D341Med (cell line): ENCODE measurements at places on chromosomes 12 and 14.
A peak's percentile ranks its signal among the peaks of the same experiment; 100 is the strongest.

DNA sequence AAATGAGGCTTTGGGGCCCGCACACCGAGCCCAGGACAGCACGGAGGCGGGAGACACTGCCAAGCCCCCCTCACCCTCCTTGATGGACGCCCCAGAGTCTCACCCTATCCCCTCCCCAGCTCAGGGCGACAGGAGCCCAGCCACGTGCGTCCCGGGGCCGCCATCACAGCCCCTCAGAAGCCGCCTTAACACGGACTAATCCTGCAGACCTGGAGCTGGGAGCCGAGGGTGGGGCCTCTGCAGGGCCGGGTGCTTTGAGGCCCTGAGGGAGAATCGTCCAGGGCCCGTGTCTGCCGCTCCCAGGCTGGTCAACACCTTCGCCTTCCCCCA is 79.7 kb upstream of the FBRSL1 start:
- no peak for DNase-seq

- no peak for DNase-seq
Measured at GRCh38 chr14:102279688-102280348, 25.1 kb downstream of the MOK start.

GRCh38 chr12:55847603-55848291 is 5.0 kb upstream of the MMP19 start:
- DNase-seq = no peak

DNA sequence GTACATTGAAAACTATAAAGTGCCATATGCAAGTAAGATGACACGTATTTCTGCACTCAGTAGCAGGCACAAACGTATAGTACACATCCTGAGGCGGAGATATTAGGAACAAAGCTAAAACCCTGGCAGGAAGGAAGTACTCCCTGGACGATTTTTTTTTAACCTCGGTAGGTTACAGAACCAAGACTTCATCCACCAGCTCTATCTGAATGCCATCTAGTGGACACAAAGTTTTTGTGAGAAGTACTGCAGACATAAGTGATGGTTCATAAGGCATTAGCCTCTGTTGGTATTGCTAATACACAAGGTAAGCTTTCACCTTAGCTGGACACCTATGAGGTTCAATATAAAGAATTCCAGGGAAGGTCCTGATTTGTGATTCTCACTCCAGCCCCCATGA is 83.0 kb upstream of the CCDC196 start:
- DNase-seq = no peak

GRCh38 chr14:58752771-58753201 is 115.0 kb downstream of the DACT1 start:
- DNase-seq = no peak

DNA sequence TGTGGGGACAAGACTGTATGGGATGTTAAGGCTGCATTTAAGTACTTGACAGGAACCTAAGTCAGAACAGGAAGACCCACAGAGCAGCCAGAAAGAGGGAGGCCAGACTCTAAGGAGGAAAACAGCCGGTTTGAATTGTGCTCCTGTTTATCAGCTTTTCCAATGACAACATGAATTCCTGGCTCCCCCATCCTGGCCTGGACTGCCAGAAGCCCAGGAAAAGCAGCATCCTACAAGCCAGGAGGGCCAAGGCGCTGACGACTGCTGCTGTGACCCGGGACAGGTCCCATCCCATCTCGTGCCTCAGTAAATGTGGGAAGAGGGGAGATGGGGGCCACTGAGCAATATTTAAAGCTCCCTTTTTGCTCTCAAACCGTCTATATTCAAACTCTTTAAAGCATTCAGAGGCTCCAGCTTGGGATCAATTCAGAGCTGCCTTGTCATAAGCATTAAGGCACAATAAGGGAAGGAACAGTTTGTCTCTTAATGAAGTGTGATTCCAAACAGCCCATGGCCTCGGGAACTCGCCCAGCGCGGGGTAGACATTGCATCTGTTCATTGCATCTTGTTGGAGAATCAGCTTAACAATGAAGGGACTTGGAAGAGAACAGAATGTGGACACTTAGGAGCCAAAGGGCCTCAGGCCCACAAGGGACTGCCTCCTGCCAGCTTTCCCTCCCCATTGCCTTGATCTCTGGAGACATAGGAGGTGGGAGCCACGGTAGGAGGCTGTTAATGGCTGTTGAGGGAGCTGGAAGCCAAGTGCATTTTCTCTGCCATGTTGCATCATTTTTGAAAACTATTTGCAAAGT is 49.6 kb downstream of the CMKLR1 start:
- no peak for DNase-seq

GRCh38 chr12:49580572-49581535 is 12.9 kb upstream of the MCRS1 start:
- peak; percentile 89 for DNase-seq

- no peak for DNase-seq
Measured at GRCh38 chr14:106551265-106551664, 1024.9 kb downstream of the TMEM121 start.

GRCh38 chr14:68547305-68548193 is 245.3 kb downstream of the ZFP36L1 start:
- DNase-seq = no peak

- DNase-seq = no peak
Measured at GRCh38 chr12:12399776-12400305, 43.0 kb downstream of the BORCS5 start.

GRCh38 chr12:99389751-99390150 is 257.8 kb upstream of the GARIN6 start:
- DNase-seq = no peak

GRCh38 chr12:12784911-12785814 is at the start of gene APOLD1:
TSS of gene APOLD1 (plus strand) at chr12:12785659. CDS start at chr12:12785692, 33 bp downstream.
- DNase-seq = no peak

DNA sequence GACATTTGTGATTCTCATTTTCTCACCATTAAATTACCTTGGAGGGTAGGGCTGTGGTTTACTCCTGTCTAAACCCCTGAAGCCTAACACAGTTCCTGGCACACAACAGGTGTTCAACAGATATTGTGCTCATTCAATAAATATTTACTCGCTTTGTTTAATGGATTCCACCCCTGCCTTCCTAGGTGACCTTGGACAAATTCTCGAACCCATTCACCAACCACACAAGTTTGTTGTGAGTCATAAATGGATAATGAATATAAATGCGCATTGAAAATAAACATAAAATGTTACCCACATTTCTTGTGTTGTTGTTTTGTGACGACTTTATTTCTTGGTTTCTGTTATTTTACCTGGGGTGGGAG is 362 bp upstream of the TSFM start:
- no peak for DNase-seq

GRCh38 chr12:32454866-32455265 is 55.5 kb downstream of the FGD4 start:
- DNase-seq = no peak

DNA sequence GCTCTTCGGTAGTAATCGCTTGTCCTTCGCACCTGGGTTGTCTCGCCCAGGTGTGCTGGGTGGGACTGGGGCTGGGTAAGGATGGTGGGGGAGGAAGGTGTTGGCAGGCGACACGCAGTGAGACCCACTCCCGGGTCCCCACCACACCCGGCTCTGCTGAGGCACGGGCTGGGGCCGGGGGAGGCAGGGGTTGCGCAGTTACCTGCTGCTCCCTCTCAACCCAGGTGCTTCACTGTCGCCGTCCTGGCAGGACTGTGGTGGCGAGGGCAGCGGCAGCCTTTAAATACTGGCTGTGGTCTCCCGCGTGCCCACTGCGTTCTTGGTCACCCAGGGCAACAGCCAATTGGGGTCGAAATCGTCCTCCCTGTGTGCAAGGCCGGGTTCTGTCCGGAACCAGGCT is at the start of gene CCER1:
Gene CCER1, minus strand, starts transcription at position 256 of the 400 bp plus-strand sequence. CDS start 434 bp downstream, outside the sequence.
- DNase-seq = peak; percentile 21

GRCh38 chr12:10101042-10101579 is 2.3 kb upstream of the CLEC1A start:
- DNase-seq = no peak

DNA sequence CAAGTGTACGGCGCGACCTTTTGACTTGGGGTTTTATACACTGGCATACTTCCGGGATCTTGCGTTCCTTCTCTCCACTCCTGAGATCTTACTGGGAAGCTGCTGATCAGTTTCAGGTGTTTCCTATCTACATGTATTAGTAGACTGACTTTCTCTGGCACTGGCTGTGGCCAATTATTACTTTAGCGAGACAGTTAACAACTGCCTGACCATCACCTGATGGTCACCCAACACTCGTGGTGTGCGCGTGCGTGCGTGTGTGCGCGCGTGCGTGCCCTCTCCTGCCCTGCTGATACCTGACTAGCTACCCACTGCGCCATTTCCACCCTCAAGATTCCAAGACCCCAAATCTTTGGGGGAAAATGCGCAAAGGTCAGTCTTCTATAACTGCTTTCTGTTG is 249.9 kb downstream of the AEBP2 start:
- DNase-seq = no peak

DNA sequence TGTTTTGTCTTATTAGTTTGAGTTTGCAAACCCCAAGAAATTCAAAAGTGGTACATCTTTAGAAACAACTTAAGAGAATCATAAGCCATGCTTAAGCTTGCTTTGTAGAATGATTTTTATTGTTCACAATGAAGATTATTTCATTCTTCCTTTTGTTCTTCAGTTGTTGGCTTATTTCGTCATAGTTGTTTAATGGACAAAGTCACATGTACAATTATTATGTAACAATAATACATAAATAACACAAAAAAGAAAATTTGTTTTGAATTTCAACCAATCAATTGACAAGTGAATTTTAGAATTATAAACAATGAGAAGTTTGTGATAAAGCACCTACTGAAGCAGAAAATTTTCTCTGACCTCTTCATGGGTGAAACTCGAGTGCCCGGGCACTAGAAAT is 111.8 kb upstream of the IGF1 start:
- DNase-seq = no peak

GRCh38 chr12:110091136-110091711 is 32.9 kb upstream of the IFT81 start:
- DNase-seq = no peak

GRCh38 chr12:121397521-121397920 is 2.4 kb upstream of the RNF34 start:
- DNase-seq = no peak

- DNase-seq = peak; percentile 79
Measured at GRCh38 chr14:50943943-50944646, at the start of gene PYGL. TSS of gene PYGL (minus strand) at chr14:50944483. CDS start at chr14:50944403, 80 bp downstream.

- no peak for DNase-seq
Measured at GRCh38 chr12:93380480-93381121, 2.9 kb downstream of the NUDT4 start.

DNA sequence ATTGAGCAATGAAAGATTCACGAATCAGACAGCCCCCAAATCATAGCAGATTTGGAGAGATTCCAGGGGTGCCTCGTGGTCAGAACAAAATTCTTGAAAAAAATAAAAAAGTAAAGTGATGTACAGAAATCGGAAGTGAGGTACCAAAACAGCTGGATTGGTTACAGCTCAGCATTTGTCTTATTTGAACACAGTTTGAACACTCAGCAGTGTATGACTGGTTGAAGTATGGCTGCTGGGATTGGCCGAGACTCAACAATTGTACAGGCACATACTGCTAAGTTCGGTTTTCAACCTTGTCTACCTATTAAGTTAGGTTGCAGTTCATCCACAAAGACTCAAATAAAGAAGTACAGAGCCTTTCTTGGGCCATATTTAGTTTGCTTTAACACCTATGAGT is 865.4 kb upstream of the TMEM132C start:
- no peak for DNase-seq

- no peak for DNase-seq
Measured at GRCh38 chr14:80751285-80751684, 190.3 kb downstream of the CEP128 start.

GRCh38 chr12:76080729-76081415 is 3.6 kb downstream of the NAP1L1 start:
- DNase-seq = peak; percentile 44

DNA sequence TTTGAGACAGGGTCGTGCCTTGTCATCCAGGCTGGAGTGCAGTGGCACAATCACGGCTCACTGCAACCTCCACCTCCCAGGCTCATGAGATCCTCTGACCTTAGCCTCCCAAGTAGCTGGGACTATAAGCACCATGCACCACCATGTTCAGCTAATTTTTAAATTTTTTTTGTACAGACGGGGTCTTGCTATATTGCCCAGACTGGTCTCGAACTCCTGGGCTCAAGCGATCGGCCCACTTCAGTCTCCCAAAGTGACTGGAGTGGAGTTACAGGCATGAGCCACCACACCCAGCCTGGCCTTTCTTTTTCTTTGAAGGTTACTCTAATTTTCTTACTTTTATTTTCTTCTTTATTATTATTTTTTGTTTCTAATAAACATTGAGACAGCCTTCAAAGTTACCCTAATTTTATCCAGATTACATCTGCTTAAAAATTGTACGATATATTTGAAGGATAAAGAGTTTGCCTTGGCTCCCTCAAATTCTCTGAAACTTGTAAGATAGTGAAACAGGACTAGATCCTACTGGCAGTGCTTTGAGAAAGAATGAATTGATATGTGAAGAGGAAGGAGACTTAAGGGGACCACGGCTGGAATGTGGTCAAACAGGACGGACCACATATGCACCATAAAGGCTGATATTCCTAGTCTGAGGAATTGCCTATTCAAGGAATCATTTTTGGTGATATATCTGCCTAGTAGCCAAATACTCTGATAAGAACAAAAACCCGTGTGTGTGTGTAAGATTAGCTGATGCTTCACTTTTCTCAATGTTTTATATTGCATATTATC is 14.1 kb upstream of the SINHCAF start:
- DNase-seq = no peak

GRCh38 chr14:64541972-64542835 is 1.7 kb downstream of the HSPA2 start:
- no peak for DNase-seq

DNA sequence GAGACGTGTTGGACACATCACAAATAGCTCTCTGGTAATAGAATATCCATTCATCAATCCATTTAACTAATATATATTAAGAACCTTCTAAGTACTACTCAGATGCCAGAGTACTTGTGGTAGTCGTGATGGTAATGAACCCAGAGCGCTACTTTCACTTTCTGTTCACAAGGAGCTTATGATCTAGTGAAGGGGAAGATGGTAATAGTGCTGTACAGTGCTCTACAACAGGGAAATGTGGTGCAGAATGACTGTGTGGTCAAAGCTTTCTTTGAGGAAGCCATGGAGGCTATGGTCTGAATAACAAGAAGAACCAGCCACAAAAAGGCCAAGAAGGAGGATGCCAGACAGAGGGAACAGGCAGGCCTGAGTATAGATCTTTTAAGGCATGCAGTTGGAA is 212.0 kb downstream of the PTPRO start:
- no peak for DNase-seq

GRCh38 chr12:75781532-75782046 is 250.0 kb downstream of the PHLDA1 start:
- no peak for DNase-seq
